ENCODE measurements at places on chromosomes 6 and 20.

GRCh38 chr20:46505506-46505905 is 7.9 kb downstream of the ZNF334 start:
- DNase-seq: no peak

DNA sequence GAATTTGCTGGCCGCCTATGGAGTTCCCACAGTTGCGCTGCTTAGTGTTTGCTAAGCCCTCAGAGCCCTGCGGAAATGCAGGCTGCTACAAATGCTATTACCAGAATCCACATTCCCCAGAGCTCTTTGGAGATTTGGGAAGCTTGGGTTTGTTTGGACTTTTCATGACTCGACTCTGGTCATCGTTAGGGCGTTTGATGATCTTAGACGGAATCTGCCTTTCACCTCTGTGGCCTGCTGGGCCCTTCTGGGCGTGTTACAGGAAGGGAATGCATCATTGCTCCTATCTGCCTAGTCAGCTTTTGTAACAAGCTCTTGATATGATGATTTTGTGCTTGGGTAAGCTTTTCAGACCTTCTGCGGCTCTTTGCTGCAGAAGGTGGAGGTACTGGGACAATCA is 50.8 kb downstream of the EYA2 start:
- no peak for DNase-seq

GRCh38 chr20:57435498-57436222 is 44.5 kb downstream of the RBM38 start:
- no peak for DNase-seq

DNA sequence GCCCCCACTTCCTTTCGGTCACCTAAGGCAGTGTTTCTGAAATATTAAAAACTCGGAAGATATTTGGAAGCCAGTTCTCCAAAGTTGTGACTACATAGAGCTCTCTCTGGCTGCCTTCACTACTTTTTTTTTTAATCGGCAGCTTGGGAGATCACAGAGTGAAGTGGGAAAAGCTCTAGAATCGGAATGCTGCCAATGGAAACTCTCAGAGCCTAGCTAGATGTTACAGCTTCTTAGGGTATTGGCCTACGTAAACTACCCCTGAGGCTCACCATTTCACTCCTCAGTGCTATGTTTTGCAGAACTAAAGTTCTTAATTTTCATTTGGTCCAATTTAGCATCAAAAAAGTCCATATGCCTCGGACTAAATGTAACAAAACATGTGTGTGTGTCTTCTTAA is 14.5 kb downstream of the SERPINB1 start:
- DNase-seq: no peak

GRCh38 chr6:70037445-70037844 is 171.1 kb downstream of the COL19A1 start:
- DNase-seq: no peak

DNA sequence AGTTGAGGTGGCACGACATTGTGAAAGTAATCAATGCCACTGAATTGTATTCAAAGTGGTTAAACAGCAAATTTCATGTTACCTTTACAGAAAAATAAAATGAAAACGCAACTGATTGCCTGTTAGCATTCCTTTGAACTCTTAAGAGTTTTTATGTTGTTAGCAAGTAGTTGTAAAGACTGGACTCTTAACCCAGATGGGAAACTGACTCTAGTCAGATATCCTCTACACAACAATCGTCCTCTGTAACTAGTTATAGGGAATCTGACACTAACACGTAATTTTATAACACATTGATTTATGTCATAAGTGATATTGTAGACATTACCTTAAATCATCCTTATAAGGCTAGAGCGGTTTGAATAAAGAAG is 3.0 kb upstream of the FBXO9 start:
- no peak for DNase-seq

- no peak for DNase-seq
Observed at GRCh38 chr6:129607581-129608186, 102.3 kb downstream of the ARHGAP18 start.

DNA sequence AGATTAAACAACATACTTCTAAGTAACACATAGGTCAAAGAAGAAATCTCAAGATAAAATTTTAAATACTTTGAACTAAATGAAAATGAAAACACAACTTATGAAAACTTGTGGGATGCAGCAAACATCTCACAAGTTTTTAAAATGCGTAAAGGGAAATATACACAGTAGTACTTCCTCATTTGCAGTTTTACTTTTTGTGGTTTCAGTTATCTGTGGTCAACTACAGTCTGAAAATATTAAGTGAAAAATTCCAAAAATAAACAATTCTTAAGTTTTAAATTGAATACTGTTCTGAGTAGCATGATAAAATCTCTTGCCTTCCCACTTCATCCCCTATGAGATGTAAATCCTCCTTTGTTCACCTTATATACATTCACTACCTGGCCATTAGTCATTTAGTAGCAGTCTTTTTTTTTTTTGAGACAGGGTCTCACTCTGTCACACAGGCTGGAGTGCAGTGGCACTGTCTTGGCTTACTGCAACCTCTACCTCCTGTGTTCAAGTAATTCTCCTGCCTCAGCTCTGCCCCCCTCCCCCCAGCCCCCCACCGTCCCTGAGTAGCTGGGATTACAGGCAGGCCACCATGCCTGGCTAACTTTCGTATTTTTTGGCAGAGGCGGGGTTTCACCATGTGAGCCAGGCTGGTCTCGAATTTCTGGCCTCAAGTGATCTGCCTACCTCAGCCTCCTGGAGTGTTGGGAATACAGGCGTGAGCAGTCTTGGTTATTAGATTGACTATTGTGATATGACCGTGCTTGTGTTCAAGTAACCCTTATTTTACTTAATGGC is 154.6 kb upstream of the AHI1 start:
- DNase-seq: no peak

DNA sequence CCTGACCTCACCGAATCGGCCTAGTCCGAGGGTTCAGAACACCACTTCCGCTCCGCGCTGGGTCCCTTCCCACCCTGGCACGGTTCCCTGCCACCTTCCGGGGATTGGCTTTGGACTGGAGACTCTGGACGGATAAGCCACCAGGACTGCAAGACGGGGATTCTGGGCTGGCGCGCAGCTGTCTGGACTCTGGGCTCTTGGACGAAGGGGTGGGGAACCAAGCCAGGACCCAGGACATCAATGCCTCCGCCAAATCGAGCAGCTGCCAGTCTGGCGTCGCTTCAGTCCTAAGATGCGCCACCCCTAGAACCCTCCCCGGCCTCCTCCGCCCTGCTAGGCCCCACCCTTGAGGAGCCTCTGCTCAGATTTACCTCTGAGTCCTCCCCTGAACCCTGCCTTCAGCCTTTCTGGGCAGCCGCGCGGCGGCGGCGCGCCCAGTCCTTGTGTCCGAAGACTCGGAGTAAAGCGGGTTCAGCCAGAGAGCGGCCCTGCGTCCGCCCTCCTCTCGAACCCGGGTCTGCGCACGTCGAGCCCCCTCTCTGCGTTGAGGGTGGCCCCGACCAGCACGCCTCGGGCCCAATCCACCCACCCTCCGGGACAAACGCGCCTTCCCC is 1.2 kb downstream of the KCNK17 start:
- DNase-seq: no peak

- no peak for DNase-seq
Observed at GRCh38 chr6:73476723-73477122, 15.2 kb downstream of the MTO1 start.

DNA sequence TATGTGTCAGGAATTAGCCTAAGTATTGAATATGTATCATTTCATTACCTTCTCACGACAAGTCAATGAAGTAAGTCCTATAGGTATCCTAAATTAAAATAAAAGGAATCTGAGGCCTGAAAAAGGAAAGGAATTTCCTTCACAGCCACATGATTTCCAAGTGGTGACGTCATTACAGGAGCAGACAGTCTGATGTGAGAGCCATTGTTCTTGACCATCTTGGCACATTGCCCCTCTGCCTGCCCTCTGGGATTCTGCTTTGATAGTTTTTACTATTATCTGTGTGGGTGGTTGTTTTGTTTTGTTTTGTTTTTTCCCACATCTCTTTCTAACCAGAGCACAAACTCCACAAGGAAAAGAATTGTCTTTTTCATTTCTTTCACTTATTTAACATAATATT is 219.8 kb upstream of the UFL1 start:
- DNase-seq: no peak

GRCh38 chr20:38073307-38074071 is 39.9 kb downstream of the RPRD1B start:
- DNase-seq: no peak

- DNase-seq: no peak
Observed at GRCh38 chr6:164154588-164154987, 740.1 kb downstream of the QKI start.

- DNase-seq: no peak
Observed at GRCh38 chr20:22373164-22373895, 211.0 kb downstream of the FOXA2 start.

DNA sequence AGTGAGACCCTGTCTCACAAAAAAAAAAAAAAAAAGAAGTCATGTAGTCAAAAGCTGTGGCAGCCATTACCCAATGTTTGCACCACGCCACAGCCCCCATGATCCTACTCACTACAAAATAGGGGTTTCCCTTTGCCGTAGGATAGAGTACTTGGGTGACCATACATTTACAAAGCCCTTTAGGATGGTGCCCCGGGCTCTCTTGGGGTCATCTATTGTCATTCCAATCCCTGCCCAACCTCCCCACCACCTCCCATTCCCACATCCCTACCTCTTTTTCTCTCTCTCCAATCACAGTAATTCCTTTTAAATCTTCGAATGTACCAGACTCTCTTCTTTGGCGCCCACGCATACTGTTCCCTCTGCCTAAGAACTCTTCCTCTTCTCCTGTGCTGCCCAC is 74.6 kb downstream of the KIAA0319 start:
- no peak for DNase-seq

GRCh38 chr6:11208267-11208666 is 24.2 kb downstream of the NEDD9 start:
- DNase-seq: no peak

DNA sequence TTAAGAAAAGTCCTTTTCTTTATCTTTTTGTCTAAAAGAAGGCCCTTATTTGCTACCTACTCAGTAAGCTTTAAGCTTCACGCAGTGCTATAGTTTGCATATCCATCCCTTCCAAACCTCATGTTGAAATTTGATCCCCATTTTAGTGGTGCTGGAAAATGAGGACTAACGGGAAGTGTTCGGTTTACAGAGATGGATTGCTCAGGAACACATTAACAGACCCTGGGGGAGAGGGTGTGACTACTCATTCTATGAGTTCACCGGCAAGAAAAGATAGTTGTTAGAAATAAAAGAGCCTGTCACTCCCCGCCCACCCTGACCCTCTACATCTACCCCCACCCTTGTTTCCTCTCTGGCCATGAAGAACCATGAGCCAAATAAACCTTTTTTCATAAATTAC is 546.2 kb downstream of the MEI4 start:
- no peak for DNase-seq

DNA sequence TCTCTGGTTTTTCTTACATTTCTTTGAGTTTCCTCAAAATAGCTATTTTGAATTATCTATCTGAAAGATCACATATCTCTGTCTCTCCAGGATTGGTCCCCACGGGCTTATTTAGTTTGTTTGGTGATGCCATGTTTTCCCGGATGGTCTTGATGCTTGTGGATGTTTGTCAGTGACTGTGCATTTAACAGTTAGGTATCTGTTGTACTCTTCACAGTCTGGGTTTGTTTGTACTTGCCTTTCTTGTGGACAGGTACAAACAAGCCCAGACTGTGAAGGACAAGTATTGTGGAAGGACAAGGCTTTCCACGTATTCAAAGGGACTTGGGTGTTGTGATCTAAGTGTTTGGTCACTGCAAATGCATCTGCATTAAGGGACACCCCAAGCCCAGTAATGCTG is 49.9 kb upstream of the TOP1 start:
- DNase-seq: no peak

DNA sequence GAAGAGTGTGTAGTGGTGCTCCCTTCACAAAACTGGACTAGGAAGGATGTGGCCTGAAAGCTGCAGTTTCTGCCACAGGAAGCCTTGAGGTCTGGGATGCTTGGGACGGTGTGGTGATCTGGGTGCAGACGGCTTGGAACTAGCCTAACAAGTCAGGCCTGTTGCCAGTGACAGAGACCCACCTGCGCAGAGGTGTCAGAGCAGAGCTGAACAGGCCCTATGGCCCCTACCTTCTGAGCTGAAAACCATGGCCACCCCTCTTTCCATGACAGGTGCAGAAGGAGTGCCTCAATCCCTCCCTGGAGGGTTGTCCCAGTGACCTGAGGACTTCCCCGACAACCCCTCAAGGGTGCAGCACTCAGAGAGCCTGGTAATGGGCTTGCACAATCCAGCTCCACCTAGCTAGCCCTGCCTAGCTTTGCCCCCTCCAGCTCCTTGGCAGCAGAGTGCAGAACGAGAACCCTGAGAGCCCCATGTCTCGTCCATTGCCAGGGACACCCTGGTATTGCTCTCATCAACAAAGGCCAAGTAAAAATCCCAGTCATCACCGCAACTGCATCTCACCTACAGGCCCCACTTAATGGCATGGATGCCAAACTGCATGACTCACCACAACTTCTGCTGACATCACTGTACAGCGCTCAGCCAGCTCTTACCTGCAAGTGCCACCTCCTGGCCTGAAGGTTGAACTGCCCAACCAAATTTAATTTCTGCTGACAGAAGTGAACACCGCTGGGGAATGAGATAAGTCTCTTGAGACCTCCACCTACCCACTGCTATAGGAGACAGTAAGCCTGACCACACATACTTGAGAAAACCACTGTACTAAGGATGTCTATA is 563.1 kb downstream of the TFAP2A start:
- DNase-seq: no peak

DNA sequence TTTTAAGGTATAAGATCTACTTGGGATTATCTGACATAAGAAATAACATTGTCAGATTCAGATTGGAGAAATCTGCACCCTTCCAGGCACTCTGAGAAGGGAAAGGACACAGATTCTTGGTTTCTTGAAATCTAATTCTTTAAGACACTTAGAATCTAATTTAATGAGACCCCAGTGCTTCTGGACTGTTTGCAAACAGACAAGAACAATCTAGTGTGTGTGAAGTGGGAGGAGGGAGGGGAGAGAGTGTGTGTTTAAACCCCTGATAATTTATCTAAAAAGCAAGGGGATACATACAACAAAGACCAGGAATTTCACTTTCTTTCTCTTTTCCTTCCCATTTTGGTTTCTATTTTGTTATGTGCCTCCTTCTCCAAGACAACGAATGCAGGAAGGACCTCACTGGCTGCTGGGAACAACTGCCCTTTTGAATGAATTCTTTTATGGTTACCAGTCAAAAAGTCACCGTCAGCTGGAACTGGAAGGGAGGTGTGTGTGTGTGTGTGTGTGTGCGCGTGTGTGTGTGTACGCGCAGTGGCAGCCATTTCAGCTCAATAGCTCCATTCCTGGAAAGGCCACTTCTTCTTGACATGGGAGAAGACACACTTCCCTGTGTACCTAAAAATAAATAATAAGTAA is 129.4 kb downstream of the BCAS1 start:
- DNase-seq: no peak

DNA sequence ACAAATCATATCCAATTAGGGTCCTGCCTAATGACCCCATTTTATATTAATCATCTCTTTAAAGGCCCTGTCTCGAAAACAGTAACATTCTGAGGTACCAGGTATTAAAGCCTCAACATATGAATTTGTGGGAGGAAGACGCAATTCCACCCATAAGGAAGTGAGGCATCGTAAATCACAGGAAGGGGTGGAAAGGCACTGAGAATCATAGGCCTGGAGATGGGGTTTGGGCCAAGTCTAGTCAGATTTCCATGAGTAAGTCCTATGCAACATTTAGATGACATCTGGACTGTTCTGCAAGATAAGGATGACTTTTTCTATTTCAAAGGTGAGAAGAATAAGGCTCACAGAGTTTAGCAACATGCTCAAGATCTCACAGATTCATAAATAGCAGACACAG is 534.0 kb downstream of the KHDRBS2 start:
- no peak for DNase-seq

Data from CMK (cell line).